ENCODE measurements at places on chromosomes 6 and 20.

DNA sequence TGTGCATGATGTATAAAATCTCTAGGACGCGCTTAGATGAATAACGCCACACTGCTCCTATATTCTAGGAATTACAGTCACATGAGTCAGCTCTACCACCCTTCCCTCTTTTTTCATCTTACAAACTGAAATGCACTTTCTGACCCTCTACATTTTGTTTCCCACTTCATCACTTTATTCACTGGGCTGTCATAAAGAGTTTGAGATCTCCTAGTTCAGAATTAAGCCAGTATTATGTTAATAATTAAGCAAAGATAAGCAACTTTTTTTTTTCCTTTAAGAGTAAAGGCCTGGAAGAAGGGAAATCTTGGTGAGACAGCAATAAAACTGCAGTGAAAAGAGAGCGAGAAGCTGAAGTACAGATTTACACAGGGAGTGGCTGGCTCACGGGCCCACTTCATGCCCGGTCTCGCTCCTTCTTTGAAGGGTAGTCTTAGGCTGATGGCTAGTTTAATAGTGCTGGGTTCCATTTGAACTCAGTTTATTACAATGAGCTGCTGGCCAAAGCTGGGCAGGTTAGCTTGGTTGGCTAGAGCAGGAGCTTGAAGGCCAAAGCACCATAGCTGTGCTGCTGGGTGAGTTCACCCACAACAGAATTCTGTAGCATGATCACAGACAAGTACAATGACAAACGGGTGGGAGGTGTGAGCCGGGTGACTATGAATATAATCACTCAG is 110.6 kb downstream of the MAP7 start:
- DNase-seq: no peak

- DNase-seq: no peak
Measured at GRCh38 chr20:14707865-14708596, 370.6 kb upstream of the FLRT3 start.

DNA sequence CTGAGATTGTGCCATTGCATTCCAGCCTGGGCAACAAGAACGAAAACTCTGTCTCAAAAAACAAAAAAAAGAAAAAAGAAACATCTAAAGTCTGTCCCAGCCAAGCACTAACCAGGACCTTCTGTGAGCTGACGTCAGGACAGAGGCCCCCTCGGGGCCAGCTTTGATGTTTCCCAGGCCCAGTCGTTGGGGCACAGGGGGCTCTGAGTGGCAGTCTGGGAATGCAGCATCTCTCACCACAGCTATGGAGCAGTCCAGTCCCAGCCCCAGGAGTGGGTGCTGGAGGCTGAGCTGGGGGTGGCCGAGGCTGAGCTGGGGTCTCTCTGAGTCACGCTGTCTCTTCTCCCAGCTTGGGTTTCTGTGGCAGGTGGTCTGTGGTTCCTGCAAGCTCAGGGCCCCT is 46.0 kb upstream of the SRF start:
- peak; percentile 80 for DNase-seq

DNA sequence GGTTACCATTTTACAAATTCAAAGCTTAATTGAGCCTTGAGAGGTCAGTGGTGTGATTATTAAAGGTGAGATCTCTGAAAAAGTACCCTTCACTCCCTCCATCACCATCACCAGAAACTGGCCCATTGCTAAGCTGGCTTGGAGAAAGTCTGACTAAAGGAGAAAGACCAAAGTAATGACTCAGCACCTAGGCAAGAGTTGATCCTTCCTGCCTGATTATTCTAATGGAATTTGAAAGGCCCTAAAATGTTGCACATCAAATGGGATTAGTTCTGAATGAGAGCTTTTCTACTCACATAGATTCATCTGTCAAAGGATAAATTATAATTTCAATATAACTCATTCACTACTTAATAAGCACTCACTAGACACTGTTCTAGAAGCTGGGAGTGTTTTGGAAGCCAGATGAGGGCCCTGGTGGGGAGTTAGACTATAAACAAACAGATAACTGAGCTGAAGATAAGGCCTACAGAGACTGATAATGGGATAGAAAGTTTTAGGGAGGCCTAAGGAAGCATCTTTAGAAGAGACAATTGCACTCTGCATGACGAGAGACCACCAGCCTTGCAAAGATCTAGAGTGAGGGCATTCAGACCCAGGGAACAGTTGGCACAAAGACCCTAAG is 366.7 kb downstream of the SYNE1 start:
- peak; percentile 72 for DNase-seq

- DNase-seq: no peak
Measured at GRCh38 chr6:26366504-26366903, 1.5 kb downstream of the BTN3A2 start.

DNA sequence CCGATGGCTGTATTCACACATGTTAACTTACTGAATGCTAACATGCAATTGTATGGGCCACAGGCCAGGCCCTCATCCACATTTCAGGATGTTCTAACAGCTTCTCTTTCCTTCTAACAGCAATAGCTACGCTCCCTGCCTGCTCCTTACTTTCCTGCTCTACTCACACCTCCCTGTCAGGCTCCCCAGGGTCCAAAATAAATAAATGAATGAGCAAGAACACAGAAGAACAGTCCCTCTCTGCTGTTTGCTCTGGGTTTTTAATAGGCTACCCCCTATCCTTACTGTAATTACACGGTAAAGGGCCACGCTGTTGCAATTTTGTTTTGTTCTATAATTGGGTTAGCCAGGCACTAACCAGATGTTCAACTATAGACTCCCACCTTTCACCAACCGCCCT is 135.6 kb downstream of the GMDS start:
- DNase-seq: no peak

DNA sequence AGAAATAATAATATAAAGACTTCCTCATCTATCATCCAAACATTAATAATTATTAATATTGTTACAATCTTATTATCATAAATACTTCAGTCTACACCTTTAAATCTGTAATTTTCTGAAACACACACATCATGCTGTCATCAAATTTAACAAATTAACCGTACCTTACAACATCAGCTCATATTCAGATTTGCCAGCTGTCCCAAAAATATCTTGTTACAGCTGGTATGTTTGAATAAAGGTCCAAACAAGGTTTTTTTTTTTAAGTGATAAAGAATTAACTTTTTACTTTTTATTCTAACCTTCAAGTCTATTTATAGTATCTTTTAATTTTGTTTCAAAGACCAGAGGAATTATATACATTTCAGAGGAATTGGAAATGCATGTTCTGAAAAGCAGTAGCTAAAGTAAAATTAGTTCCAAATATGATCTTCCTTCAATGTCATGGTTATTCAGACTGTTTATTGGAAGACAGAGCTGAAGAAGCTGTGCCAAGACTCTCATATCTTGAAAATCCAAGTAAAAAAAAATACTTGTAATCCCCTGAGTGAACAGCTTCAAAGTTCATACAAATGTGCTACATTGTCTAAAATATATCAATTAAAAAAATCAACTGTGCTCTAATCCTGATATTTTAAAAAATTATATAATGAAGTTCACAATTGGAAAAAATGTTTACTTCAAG is 161.7 kb upstream of the BMP5 start:
- DNase-seq: peak; percentile 48

DNA sequence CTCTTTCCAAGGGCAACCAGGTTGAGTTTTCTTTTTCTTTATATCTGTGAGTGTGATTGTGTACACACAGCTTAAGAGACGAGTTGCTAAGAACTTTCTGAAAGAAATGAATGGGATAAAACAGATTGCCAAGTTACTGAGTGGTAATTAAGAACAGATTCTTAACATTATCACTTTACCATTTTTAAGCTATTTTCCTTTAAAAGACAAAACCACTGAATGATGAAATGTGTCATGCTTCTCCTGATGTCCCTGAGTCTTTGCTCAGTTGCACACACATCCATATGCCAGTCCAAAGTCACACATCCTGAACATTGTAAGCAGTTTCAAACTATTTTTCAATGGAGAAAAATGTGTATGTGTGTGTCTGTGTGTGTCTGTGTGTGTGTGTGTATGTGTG is 5.5 kb upstream of the DAAM2 start:
- DNase-seq: no peak

DNA sequence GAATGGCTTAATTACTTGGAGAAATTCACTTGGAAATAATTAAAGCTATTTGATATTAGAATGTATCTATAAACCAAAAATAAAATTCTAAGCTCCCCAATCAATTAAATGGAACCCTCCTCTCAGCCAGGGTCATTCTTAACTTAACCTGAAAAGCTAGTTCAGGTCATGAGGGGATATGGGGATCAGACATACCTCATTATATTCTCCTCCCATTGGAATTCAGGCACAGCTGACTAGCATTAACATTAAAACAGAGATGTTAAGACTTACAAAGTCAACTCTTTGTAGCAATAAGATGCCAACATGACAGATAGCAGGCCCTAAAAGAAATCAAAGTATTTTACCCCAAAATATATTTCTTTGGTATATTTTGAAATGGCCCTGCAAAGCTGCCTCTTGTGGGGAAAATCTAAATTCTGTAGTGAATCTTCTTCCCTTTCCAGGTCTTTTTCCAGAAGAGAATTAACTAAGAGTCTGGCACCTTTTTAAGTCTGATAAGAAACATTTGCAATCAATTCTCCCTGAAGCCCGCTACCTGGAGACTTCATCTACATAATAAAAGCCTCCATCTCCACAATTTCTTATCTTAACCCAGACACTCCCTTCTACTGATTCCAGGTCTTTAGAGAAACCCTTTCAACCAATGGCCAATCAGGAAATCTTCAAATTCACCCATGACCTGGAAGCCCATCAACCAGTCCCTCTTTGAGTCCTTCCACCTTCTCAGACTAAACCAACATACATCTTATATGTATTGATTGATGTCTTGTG is 231.2 kb downstream of the ADGB start:
- no peak for DNase-seq

DNA sequence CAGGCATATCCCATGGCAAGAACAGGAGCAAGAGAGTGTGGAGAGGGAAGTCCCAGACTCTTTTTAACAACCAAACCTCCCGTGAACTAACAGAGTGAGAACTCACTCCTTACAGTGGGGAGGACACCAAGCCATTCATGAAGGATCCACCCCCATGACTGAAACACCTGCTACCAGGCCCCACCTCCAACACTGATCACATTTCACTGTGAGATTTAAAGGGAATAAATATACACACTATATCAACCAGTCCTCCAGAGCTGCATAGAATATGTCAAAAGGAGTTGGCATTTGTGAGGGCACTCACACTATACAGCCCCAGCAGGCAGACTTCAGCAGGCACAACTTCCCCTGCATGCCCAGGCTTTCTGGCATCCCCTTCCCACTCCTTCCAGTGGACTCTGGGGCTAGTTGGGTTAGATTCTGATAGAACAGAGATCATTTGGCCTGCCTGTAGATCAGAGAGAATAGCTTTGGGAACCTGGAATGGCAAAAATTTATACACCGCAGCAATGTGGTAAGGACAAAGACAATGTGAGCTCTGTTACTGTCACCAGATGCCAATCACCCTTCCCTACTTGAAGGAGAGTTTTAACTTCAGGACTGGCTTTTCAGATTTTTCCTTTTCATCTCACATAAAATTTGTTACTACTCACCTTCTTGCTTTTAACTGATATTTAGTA is 25.2 kb upstream of the TENT5A start:
- no peak for DNase-seq

- DNase-seq: no peak
Measured at GRCh38 chr20:37590938-37591490, 63.3 kb upstream of the BLCAP start.
